Hair follicle dermal papilla cell (primary cell): ENCODE measurements at places on chromosomes 3 and 15. TPM values are rescaled to one million over a fixed set of nuclear protein-coding genes. Genes with fewer than 3 reads are reported as not detected.

Gene MAP3K13
- 13.8 and 14.6 TPM in 2 replicates for total RNA-seq

Gene IGSF10
- total RNA-seq = 27.7 and 58.1 TPM in 2 replicates

Gene ESYT3
- 0.49 and 0.97 TPM in 2 replicates for total RNA-seq

Gene UNC13C
- total RNA-seq = not detected in 2 replicates

Gene ZPLD1
- total RNA-seq = not detected in 2 replicates

Gene MAP6D1
- 2.1 and 2.8 TPM in 2 replicates for total RNA-seq

Gene AADACL2
- total RNA-seq = not detected in 2 replicates

Gene GALNT15
- 8.3 and 9.4 TPM in 2 replicates for total RNA-seq

Gene LTK
- 0.12 and 0.32 TPM in 2 replicates for total RNA-seq

Gene ACAD9
- total RNA-seq = 44.6 and 49.7 TPM in 2 replicates

Gene RASL12
- 8.3 and 10.2 TPM in 2 replicates for total RNA-seq

Gene TOMM70
- 53.3 and 54.8 TPM in 2 replicates for total RNA-seq

Gene SLC28A2
- not detected in 2 replicates for total RNA-seq

Gene GHRL
- 0.32 and 0.36 TPM in 2 replicates for total RNA-seq

Gene TEX55
- not detected in 2 replicates for total RNA-seq

Gene WWTR1
- 94.5 and 118 TPM in 2 replicates for total RNA-seq

Gene C3orf85
- not detected in 2 replicates for total RNA-seq

Gene SLC6A11
- total RNA-seq = not detected in 2 replicates

Gene NME9
- not detected in 2 replicates for total RNA-seq

Gene LRRC3B
- not detected in 2 replicates for total RNA-seq

Gene RBM6
- 47.0 and 54.0 TPM in 2 replicates for total RNA-seq

Gene REC114
- total RNA-seq = not detected in 2 replicates

Gene TXNRD3
- total RNA-seq = 13.7 and 16.4 TPM in 2 replicates

Gene TM2D3
- total RNA-seq = 34.1 and 34.7 TPM in 2 replicates

Gene BAHD1
- 13.7 and 17.8 TPM in 2 replicates for total RNA-seq

Gene CCDC66
- total RNA-seq = 23.5 and 23.8 TPM in 2 replicates

Gene MORC1
- total RNA-seq = not detected in 2 replicates

Gene SI
- total RNA-seq = not detected in 2 replicates

Gene MIX23
- total RNA-seq = 10.9 and 22.8 TPM in 2 replicates

Gene SIDT1
- total RNA-seq = not detected in 2 replicates

Gene NPAP1
- total RNA-seq = not detected in 2 replicates

Gene SPESP1
- total RNA-seq = 2.6 and 5.0 TPM in 2 replicates

Gene POTEB
- total RNA-seq = not detected in 2 replicates

Gene FRG2C
- total RNA-seq = not detected in 2 replicates

Gene CCDC54
- not detected in 2 replicates for total RNA-seq

Gene HDGFL3
- 29.8 and 38.6 TPM in 2 replicates for total RNA-seq

Gene DTWD1
- 46.1 and 46.5 TPM in 2 replicates for total RNA-seq

Gene OXSR1
- total RNA-seq = 53.2 and 56.1 TPM in 2 replicates
